Regular cardiac myocyte (primary cell): ENCODE measurements at places on chromosomes 5 and 9. TPM values are rescaled to one million over a fixed set of nuclear protein-coding genes. Genes with fewer than 3 reads are reported as not detected.

Gene SCGB3A1
- not detected in 2 replicates for total RNA-seq

Gene CARD9
- total RNA-seq, result 0.56 and 4.6 TPM in 2 replicates

Gene TAF9
- total RNA-seq, result 48.5 and 73.6 TPM in 2 replicates

Gene NDUFS4
- 99.8 and 112 TPM in 2 replicates for total RNA-seq

Gene OSMR
- 50.4 and 109 TPM in 2 replicates for total RNA-seq
